ENCODE measurements at places on chromosomes 6 and 20. TPM values are rescaled to one million over a fixed set of nuclear protein-coding genes. Genes with fewer than 3 reads are reported as not detected.

The RPS6KA2 gene
- total RNA-seq: 109 TPM

- peak; percentile 91 for DNase-seq
Observed at GRCh38 chr6:140073456-140073855, 699.0 kb upstream of the CITED2 start.

The ACTL10 gene
- 2.0 TPM for total RNA-seq

The IL17F gene
- not detected for total RNA-seq

DNA sequence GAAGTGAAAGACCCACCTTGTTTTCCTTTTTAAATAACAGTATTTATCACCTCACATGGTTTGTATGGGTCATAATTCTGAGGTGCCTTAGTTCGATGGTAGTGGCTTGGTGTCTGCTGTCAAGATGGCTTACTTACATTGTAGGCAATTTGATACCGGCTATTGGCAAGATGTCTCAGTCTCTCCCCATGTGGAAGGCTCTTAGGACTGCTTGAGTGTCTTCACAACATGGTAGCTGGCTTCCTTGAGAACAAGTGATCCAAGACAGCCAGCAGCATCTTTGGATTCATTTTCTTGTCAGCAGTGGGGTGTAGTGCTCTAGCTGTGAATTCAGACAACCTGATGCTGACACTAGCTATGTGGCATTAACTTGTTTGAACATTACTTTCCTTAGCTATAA is 70.1 kb downstream of the CBFA2T2 start:
- DNase-seq: no peak

GRCh38 chr6:105164418-105164817 is 15.4 kb downstream of the POPDC3 start:
- peak; percentile 29 for DNase-seq

The STX7 gene
- 18.0 TPM for total RNA-seq

The LHFPL5 gene
- not detected for total RNA-seq

DNA sequence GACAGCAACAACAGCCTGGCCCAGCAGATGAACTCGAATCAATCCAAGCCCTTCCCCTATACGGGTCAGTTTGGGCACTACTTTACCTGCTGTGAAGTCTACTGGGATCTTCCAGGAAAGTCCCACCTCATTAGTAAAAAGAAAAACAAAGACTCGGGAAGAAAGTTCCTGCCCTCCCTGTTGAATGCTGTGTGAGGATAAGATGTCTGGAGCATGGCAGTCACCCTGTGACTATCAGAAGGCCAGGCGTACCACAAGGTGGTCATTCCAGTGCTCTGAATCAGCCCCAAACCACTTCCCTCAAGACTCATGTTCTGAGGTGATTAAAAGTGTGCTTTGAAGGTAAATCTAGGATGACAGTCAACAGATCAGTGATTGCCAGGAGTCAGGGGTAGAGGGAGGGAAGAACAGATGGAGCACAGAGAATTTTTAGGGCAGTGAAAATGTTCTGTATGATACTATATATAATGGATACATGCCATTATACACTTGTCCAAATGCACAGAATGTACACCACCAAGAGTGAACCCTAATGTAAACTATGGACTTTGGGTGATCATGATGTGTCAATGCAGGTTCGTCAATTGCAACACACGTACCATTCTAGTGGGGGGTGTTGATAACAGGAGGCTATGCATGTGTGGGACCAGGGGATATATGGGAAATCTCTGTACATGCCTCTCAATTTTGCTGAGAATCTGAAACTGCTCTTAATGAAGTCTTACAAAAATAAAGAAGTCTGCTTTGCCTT is 14.7 kb downstream of the FKBP1A start:
- DNase-seq: no peak

GRCh38 chr20:38089500-38089899 is 56.0 kb downstream of the RPRD1B start:
- no peak for DNase-seq

DNA sequence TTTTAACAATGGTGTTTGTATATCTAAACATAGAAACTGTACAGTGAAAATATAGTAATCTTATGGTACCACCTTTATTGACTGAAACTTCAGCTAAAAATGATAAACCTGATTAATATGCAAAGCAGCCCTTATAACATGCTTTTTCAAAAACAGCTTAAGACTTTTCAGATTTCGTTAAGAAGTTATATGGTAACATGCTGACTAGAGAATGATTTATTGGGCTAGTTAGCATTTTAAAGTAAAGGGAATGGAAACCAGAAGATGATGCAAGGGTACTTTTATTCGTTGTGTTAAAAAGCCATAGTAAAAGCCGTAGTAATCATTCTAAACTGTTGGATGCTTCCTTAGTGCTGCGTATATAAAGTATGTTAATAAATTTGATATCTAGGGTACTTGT is 50.5 kb downstream of the CBFA2T2 start:
- no peak for DNase-seq

- DNase-seq: no peak
Observed at GRCh38 chr6:54087721-54088120, 23.5 kb upstream of the MLIP start.

GRCh38 chr20:57648878-57649616 is 28.8 kb upstream of the ZBP1 start:
- no peak for DNase-seq

DNA sequence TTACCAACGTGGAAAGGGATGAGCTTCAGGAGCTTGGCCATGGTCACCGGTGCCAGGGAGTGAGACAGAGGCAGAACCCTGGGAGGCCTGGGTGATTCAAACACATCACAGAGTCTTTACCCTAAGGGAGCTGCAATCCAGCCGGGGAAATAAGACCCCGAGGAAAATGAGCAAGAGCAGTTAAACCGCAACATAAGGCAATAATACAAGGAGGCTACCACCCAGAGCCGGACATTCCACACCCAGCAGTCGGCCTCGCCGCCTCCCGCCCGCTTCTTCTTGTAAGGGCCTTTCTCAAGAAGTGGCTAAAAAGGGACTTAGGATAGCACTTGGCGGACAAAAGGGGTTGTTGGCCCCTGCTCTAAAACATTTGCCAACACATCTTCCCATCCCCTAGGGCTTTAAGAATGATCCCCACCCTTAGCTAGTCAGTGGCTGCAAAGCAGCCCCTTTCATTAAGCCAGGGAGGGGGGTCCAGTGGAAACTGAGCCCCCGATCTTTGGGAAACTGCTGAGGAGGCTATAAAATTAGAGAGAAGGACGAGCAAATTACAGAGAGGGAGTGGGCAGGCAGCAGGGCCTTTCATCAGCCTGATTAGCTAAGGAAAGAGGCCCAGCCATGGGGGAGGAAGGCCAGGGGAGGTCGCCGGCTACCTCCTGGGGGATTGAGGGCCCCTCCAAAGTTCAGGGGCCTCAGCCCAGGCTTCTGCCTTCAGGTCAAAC is 34.3 kb downstream of the SNX5 start:
- DNase-seq: no peak

DNA sequence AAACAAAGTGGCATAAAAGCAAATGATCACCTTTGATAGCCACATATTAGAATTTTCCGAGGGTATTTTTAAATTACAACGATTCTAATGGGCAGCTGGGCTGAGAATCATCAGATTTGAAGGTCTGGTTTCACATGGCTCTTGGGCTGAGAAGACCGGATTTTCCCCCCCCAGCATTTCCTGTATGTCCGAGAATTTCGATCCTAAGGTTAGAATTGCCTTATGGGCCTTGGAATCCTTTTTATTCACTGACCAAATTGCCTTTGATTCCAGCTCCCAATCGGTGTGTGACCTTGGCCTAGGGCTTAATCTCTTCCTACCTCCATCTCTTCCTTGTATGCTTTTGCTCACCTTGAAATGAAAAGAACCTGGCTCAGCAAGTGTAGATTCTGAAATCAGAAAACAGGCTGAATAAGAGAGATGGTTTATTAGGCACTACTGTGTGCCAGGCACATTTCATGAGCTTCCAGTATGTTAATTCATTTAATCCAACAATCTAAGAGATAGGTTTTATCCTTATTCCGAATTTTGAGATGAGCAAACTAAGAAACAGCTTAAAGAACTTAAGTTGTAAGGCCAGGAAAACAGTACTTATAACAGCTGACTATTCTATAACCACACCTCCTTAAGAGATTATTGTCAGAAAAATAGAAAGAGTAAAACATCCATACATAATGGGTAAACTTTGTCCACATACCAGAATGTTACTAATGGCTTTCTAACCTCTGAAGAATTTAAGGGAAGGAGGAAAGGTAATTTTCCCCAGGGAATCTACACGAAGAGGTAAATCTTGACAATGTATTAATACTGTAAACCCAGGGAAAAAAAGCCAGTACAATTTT is 39.4 kb downstream of the HFE start:
- DNase-seq: peak; percentile 42

GRCh38 chr6:154227862-154228520 is 128.6 kb downstream of the IPCEF1 start:
- no peak for DNase-seq

- peak; percentile 75 for DNase-seq
Observed at GRCh38 chr6:79421001-79421411, 116.2 kb downstream of the LCA5 start.

GRCh38 chr6:75396005-75396800 is 97.4 kb downstream of the FILIP1 start:
- DNase-seq: no peak

The TRERF1 gene
- 4.1 TPM for total RNA-seq

DNA sequence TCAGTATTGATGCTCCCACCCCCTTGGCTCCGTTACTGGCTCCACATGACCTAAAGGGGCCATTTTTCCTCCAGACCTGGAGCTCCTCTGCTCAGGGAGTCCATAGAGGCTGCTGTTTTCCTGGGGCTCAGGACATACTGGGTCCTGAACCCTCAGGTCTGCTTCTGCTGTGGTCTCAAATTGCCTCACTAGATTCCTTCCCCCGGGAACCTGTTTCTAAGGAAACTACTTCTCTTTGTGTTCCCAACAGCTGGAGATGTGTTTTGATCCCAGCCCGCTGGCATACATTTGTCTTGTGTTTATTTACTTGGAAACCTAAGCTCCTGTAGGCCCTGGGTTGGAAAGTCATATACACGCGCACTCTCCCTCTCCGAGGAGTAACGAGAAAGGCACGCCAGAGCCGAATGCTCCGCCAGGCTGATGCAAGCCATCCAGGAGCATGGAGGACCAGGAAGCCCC is 222.8 kb downstream of the UST start:
- DNase-seq: peak; percentile 76

The DDAH2 gene
- 119 TPM for total RNA-seq

GRCh38 chr6:145540741-145541140 is 194.6 kb downstream of the EPM2A start:
- DNase-seq: no peak

- no peak for DNase-seq
Observed at GRCh38 chr6:11370191-11371018, 137.9 kb upstream of the NEDD9 start.

DNA sequence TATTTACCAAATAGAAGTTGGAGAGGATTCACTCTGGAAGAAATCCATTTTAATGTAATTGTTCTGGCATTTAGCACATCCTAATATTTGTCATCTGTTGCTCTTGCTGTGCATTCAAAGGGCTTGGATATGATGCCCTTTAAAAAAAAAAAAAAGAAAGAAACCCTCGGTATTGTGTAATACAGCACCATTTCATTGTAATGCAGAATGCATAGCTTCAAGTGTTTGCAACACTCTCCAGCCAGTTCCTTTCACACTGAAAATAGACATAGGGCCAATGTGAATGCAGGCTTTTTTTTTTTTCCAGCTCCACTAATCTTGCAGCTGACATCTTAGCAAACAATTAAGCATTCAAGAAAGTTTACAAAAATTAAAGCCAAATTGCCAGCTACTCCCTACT is 197.4 kb upstream of the POU3F2 start:
- no peak for DNase-seq

GRCh38 chr6:61909486-61909885 is 376.5 kb downstream of the KHDRBS2 start:
- DNase-seq: no peak

DNA sequence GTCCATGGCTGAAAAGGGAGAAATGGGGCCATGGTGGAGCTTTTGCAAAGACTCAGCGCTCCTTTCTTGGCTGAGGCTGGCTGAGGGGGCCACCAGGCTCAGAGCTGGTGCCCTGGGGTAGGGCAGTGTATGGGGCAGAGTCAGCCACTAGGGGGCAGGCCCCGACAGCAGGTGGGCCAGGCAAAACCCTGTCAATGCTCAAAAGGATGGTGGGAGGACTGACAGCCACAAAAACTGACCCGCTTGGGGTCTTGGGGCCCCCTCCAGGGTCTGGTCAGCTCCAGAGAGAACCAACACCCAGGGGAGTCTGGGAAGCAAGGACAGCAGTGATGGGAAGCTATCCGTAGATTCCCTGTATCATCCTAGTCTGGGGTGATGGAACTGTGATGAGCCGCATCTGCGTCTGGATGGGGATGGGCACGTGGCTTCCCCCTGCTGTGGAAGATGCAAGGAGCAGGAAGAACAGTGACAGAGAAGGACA is 306.9 kb downstream of the DHX35 start:
- peak; percentile 8 for DNase-seq

The DOK5 gene
- total RNA-seq: 16.9 TPM

GRCh38 chr20:40019510-40019909 is 669.5 kb downstream of the MAFB start:
- DNase-seq: no peak

GRCh38 chr20:12464036-12464435 is 544.7 kb upstream of the SPTLC3 start:
- no peak for DNase-seq

The UQCC2 gene
- 22.9 TPM for total RNA-seq

- peak; percentile 66 for DNase-seq
Observed at GRCh38 chr20:50172347-50173013, 18.1 kb upstream of the CEBPB start.

- DNase-seq: peak; percentile 36
Observed at GRCh38 chr20:3235666-3236324, 3.2 kb downstream of the SLC4A11 start.

DNA sequence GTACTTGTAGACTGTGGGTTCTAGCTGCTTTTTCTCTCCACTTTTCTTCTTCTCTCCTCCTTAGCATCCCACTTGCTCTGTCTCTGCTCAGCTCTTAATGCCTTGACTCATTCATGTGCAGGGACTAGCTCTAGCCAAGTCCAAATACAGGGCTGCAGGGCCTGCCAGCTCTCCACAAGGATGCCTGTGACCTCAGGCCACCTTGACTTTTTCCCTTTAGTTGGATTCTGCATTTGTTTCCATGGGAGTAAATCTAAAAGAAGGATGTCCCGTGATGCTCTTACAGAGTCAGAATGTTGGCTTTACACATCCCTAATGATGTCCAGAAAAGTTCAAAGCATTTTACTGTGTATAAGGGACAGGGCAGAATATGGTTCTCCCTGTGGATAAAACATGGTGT is 101.8 kb upstream of the PREP start:
- no peak for DNase-seq

The EPHA7 gene
- total RNA-seq: under 0.01 TPM
